ENCODE measurements at places on chromosomes 1 and 21.

GRCh38 chr1:47650611-47651010, 212.8 kb downstream of the FOXD2 start:
- DNase-seq, result no peak

DNA sequence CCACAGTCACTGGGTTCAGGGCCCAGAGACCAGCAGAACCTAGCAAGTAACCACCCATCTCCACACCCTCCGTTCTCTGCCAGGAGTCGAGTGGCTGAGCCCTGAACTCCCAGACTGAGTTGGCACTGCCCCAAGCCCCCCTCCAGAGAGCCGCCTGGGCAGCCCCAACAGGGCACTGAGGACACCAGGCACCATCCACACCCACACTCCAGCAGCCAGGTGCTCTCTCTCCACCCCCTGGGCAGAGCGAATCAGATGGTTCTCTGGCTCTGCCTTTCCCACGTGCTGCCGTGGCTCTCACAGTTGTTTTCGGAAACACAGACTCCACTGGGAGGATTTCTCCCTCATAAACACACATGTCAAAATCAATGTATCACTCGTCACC, 13.6 kb downstream of the WDR4 start:
- DNase-seq, result no peak

GRCh38 chr1:150015651-150016131, 5.2 kb upstream of the OTUD7B start:
- no peak for DNase-seq

DNA sequence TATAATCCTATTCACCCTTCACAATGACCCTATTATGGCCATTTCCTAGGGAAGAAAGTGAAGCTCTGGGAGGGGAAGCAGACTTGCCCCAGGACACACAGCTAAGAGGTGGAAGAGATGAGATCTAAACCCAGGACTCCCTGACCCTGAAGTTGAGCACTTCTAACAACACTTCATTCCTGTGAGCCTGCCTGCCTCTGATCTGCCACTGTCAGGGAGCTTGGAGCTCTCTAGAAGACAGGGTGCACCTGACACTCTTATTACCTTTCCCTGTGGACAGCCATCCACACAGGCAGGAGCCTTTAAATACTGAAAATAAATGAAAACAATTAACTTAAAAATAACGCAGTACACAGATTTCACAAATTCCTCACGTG, 599 bp downstream of the MKNK1 start:
- no peak for DNase-seq

Data from stimulated activated CD8-positive, alpha-beta memory T cell treated with anti-CD3 and anti-CD28 coated beads, Interleukin-15, amount 100 ng/mL, for 1 hour (primary cell).